Hepatic stellate cell (primary cell): ENCODE measurements at places on chromosomes 5 and 9.
A peak's percentile ranks its signal among the peaks of the same experiment; 100 is the strongest.

- DNase-seq: peak; percentile 61
Observed at GRCh38 chr9:110579862-110580219, 300 bp upstream of the SVEP1 start.

DNA sequence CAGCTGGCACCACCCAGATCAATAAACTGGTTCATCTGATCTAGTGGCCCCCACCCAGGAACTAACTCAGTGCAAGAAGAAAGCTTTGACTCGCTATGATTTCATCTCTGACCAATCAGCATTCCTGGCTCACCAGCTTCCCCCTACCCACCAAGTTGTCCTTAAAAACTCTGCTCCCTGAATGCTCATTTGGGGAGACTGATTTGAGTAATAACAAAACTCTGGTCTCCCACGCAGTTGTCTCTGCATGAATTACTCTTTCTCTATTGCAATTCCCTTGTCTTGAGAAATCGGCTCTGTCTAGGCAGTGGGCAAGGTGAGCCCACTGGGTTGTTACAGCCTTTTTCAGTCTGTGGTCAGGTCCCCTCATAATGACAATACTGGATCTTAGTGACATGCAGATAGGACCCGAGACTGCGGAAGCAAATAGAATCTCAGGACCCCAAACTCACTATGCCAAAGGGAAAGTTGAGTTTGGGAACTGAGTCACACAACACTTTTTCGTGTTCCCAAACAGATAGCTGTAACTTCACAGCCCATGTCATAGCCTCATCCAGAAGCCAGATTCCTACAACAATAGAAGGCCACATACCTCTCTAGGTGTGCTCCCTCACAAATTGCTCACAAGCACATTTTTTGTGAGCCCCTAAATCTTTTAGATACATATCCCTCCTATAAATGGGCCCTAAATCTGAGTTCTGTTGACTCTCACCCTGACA lies 175.2 kb upstream of the RAI14 start:
- no peak for DNase-seq

GRCh38 chr5:126846744-126847455 lies 70.0 kb downstream of the LMNB1 start:
- no peak for DNase-seq

DNA sequence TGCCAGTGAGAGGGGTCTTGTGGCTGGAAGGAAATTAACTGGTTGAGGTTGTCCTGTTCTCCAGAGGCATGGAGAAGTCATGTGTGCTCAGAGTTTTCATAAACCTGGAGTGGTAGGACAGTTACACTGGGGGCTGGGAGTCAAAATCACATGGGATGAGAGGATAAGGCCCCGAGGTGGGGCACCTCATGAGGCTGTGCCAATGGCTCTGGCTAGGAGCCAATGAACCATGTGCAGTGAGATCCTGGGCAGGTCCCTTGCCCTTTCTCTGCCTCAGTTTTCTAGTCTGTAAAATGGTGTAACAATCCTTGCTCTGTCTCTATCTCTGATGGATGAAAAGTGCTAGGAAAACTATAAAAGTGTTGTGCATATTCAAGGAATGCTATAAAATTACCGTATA lies 7.0 kb upstream of the SYNPO start:
- DNase-seq: no peak

- DNase-seq: no peak
Observed at GRCh38 chr9:28887188-28887884, 1314.1 kb upstream of the C9orf72 start.

GRCh38 chr5:175778951-175779503 lies 92.4 kb upstream of the CPLX2 start:
- DNase-seq: no peak

- DNase-seq: no peak
Observed at GRCh38 chr9:136331556-136332481, 4.5 kb downstream of the GPSM1 start.

DNA sequence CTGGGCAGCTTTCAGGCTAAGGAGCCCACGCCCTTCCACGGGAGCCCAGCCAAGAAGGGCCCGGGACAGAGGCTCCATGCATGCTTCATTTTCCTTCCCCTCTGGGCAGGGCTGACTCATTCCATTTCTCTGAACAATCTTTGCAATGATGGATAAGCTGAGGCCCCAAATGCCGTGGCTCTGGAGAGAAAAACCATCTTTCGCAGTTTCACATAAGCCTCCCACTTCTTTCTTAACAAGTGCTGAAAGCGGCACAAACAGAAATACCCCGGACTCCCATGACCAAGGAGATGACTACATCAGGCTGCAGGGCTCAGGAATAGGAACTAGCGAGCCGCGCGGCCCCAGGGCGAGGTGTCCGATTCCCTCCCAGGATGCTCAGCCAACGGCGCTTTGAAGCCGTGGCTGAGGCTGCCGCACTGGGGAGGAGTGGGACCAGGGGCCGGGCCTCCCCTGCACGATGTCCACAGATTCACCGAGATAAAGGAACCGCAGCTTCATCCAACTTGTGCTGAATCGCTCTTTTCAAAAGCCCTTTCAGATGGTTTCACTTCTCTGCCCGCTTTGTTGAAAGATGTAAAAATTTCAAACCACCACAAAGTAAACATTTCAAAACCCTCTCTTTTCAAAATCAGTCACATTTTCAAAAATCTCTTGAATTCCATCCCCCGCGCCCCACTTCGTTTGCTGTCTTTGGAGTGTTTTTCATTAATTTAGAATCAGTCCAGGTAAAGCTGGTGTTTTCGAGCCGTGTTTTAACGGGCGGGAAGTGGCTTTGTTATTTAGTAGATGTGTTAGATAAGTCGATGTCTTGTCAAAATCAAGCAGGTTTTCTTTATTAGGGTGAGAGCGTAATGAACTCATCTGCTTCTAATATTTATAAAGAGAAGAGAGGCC lies 96.5 kb upstream of the LMX1B start:
- DNase-seq: peak; percentile 86

DNA sequence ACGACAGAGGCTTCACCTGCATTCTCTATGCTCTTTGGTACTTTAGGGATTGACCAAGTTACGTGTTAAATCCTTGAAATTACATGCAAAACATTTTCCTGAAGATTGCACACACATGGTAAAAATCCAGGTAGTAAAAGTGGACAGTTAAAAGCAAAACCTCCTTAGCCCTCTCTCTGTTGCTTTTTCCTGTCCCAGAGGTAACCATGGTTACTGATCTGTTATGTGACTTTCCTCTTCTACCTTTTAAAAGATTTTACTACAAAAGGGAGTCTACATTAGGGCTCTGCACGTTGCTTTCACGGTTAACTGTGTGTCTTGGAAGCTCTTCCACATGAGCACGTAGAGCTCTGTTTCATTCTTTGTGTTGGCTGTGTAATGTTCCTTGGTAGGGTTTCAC lies 97.0 kb downstream of the PPARGC1B start:
- no peak for DNase-seq

- no peak for DNase-seq
Observed at GRCh38 chr5:113179156-113179555, 202.6 kb downstream of the DCP2 start.

GRCh38 chr9:105127863-105128220 lies 116.6 kb upstream of the SLC44A1 start:
- no peak for DNase-seq

DNA sequence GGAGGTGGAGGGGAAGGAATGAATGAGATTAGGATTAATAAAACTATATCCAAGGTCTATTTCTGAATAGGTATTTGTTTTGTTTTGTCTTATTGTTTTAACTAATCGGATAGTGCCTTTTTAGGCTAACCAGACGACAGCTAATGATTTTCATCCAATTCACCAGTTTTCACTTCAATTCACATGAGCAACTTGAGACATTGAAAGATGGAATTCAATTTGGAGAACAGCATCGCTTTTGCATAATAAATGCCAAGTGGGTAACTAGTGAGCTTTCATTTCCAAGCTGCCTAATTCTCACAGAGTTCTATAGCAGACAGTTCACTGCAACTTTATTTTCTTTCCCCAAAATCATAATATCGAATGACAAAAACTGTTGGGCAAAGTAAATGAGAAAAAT lies 5.0 kb downstream of the AGXT2 start:
- DNase-seq: no peak

GRCh38 chr9:71647094-71647591 lies 121.2 kb downstream of the CEMIP2 start:
- peak; percentile 16 for DNase-seq

- DNase-seq: peak; percentile 43
Observed at GRCh38 chr9:116155698-116156039, 2.1 kb downstream of the PAPPA start.

- DNase-seq: peak; percentile 27
Observed at GRCh38 chr5:36606428-36607113, at the start of gene SLC1A3. Gene SLC1A3, plus strand, starts transcription at chr5:36606606. Its CDS starts 1,818 bp downstream, at chr5:36608424.

DNA sequence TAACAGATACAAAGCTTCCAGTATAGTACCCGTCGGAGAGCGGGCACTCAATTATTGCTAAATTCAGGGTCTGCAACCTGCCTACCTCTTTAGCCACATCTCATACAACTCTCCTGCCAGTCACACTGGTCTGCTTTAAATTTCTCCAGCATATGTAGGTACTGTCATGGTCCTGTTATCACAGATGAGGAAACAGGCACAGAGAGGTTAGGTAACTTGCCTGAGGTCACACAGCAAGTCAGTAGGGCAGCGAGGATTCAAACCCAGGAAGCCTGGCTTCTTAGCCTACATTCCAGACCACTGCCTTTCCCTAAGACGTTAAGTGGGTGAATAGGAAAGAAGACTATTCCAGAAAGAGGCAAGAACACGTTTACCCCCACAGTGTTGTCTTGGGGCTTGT lies 186.0 kb upstream of the NFIB start:
- no peak for DNase-seq

- no peak for DNase-seq
Observed at GRCh38 chr9:15253786-15254185, 53.2 kb downstream of the TTC39B start.

DNA sequence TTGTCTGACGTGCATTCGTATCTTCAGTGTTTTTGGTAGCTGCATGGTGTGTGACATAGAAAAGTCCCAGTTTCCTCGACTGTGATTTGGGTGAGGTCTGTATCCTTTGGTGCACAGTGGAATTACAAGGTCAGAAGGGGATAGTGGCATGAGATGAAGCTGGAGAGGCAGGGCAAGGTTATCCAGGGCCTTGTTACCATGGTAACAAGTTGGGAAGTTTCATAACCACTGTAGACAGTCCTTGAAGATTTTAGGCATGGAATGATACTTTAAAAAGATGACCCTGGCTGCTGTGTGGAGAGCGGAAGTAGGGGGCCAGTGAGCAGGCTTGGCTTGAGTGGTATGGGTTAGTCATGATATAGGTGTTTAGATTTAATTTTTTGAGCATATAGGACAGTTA lies 11.9 kb downstream of the EHMT1 start:
- DNase-seq: peak; percentile 67

DNA sequence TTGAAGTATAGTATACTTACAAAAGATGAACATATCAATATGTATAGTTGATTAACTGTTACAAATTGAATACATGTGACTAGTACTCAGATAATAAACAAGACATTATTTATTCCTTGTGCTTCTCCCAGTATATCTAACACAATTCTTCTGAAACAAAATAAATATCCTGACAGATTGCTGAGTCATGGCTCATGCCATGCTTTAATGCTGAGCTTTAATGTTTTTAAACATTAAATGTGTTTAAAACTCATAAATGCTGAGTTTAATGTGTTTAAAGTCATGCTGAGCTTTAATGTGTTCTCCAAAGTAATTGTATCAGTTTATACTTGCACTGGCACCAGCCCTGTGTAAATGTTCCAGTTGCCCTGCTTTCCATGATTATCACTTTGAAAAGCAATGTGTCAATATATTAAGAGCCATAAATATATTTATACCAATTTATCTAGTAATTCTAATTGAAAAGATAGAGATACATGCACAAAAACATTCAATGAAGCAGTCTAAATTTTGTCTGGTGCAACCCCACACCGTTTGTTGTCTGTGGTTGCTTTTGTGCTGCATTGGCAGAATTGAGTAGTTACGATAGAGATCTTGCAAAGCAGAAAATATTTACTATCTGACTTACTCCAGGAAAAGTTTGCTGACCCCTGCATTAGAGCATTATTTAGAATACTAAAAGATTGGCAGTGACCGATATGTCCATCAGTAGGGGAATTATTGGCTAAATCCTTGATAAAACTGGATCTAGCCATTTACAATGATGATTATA lies 15.7 kb downstream of the KIAA1958 start:
- no peak for DNase-seq

GRCh38 chr9:89388084-89388867 lies 70.0 kb downstream of the SECISBP2 start:
- DNase-seq: no peak

DNA sequence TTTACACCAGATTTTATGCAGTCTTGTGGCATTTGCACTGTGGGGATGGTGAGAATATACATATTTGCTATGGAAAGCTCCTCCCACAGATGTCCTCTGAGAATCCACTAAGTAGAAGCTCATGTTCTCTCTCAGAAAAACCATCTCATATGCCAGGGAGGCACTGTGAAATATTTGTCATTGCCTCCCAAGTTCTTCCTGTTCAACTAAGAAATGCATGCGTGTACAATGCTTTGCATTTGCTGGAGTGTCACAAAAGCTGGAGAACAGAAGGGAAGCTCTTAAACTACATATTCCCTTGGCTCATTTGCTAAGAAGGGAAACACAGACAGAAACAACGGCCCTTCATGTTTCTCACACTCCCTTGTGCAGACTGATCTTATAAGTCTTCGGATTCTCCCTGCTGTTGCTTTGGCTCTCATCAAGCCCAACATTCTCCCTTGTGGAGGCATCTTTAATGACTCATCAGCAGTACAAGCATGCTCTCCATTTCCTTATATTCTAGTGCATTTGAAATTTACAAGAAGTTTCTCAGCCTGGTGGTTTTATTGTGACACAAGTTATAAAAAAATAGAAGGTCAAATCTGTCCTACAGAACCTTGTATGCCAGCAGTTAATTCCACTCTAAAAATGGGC lies 220.6 kb downstream of the TRIM36 start:
- no peak for DNase-seq

DNA sequence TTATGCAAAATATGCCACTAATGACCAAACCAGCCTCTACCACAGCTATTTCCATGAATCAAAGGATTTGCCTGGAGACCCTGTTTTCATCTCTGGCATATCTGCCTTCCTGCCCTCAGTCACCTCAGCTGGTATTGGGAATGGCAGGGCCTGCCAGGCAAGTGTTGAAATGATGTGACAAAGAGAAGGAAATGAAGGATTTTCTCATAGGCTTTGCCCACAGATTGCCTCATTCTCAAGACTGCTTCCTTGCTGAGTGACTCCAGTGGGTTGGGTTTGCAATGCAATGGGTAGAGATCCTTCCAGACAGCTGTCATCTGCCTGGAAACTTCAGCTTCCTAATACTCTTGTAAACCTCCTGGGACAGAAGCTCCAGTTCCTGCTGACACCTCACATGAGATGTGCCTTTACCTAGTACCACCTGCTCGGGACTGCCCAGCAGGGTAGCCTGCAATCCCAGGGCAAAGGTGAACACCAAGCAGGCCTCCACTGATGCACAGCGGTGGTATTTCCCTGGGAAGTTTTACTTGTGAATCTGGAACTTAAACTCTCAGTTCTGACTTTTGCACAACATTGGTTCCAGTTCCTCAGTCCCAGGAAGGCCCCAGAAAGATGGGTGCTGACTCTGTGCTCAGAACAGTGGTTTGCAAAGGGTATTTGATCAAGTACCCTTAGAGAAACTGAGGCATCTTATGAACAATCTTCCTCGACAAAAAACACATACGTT lies 64.8 kb upstream of the SLC1A1 start:
- no peak for DNase-seq

GRCh38 chr5:111730659-111731382 lies 26.2 kb downstream of the NREP start:
- DNase-seq: no peak

GRCh38 chr5:123549256-123549904 lies 37.4 kb downstream of the CSNK1G3 start:
- no peak for DNase-seq

GRCh38 chr5:179577286-179577960 lies 27.1 kb downstream of the RUFY1 start:
- no peak for DNase-seq
